ENCODE measurements at places on chromosomes 6 and 20. TPM values are rescaled to one million over a fixed set of nuclear protein-coding genes. Genes with fewer than 3 reads are reported as not detected.

- peak; percentile 81 for DNase-seq
These were observed 826 bp upstream of the PYGB start for GRCh38 chr20:25247000-25247517.

- DNase-seq = no peak
These were observed 3.2 kb upstream of the NDUFAF4 start for GRCh38 chr6:96900873-96901272.

DNA sequence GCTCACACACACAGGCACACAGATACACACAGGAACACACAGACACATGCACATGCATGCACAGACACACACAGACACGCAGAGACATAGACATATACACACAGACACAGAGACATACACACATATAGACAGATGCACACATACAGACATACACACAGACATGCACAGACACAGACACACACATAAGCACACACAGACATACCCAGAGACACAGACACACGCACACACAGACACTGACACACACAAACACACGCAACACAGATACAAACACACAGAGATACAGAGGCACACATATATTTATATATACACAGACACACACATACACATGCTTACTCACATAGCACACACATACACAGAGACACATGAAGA, 158.4 kb downstream of the LY86 start:
- DNase-seq = no peak

DNA sequence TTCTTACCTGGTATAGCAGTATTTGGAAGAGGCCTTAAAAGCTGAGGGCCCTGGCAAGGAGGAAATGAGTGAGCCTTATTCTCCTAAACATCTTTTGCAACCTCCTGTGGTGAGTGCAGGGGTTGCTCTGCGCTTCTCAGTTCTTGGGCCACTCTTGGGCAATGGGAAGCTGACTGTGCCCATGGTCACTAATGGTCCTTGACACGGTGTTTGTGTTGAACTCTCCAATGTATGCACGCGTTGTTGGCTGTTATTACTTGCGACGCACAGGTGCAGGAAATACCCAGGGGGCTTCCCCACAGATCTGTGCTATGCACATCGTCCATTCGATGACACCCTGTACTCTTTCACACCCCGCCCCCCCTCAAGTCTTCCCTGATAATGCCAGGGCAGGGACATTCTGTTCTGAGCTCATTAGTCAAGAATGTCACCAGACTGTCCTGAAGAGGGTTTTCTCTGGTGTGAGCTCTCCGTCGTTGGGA, 79.7 kb downstream of the EDN1 start:
- no peak for DNase-seq

- DNase-seq = no peak
These were observed 13.5 kb upstream of the CD2AP start for GRCh38 chr6:47464052-47464451.

The DSP gene
- 7.2 TPM for total RNA-seq

The SYCP2L gene
- total RNA-seq = 1.3 TPM

GRCh38 chr6:22783931-22784330, 214.6 kb downstream of the HDGFL1 start:
- DNase-seq = no peak

DNA sequence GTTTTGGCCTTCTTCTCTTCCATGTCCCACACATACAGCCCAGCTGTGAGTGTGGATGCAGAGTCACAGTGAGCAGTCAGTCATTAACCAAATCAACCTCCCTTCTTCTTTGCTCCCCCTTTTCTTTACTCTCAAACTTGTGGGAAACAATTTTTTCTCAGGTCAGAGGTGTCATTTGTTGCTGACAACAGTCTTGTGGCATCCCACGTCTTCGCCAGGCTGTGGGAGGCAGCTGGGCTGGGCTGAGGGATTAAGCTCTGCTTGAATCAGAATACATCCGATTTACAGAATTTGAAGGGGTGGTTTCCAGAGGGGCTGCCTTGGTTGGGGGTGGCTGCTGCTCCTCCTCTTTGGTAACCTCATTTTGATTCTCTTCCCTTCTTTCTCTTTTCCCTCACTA, 40.5 kb downstream of the SCGN start:
- no peak for DNase-seq

- no peak for DNase-seq
These were observed 171.1 kb downstream of the PREX1 start for GRCh38 chr20:48656661-48657211.

Measured in sciatic nerve (tissue), 2 donors.